ENCODE measurements at places on chromosomes 3 and 15.

GRCh38 chr3:48966876-48967361 is 23.1 kb upstream of the P4HTM start:
- DNase-seq, result peak; percentile 6

GRCh38 chr3:47441796-47442551 is 33.8 kb downstream of the SCAP start:
- DNase-seq, result no peak

GRCh38 chr3:158718490-158719170 is 13.6 kb downstream of the RARRES1 start:
- no peak for DNase-seq

- DNase-seq, result no peak
Measured at GRCh38 chr3:84755860-84756259, 202.9 kb upstream of the CADM2 start.

GRCh38 chr3:47288966-47289910 is 6.5 kb downstream of the KLHL18 start:
- no peak for DNase-seq

DNA sequence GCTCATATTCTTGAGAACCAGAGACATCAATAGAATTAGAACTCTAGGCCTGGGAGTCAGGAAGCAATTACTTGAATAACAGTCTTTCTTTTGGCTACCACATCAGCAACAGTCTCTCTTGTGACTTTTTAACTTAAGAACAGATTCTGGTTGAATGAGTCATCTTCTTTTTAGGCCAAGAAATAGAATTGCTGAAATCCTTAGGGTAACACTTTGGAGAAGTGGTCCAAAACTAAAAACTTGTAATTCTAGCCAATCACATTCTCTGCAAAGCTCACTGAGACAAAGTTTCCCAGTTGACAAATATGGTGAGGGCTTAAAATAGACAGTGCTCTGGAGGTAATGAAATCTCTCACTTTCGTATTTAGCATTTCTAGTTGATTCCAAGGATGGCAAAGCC is 238.0 kb downstream of the SHOX2 start:
- DNase-seq, result no peak

- DNase-seq, result no peak
Measured at GRCh38 chr3:58150810-58151199, 60.0 kb downstream of the DNASE1L3 start.

GRCh38 chr3:8278448-8278847 is 223.2 kb upstream of the LMCD1 start:
- DNase-seq, result no peak

- no peak for DNase-seq
Measured at GRCh38 chr15:78360367-78360801, 20.2 kb downstream of the CRABP1 start.

- DNase-seq, result peak; percentile 55
Measured at GRCh38 chr15:31128919-31129768, 27.6 kb upstream of the TRPM1 start.

GRCh38 chr15:100101426-100102089 is 240.2 kb downstream of the ADAMTS17 start:
- DNase-seq, result no peak

- no peak for DNase-seq
Measured at GRCh38 chr3:10173095-10173925, 8.6 kb downstream of the IRAK2 start.

DNA sequence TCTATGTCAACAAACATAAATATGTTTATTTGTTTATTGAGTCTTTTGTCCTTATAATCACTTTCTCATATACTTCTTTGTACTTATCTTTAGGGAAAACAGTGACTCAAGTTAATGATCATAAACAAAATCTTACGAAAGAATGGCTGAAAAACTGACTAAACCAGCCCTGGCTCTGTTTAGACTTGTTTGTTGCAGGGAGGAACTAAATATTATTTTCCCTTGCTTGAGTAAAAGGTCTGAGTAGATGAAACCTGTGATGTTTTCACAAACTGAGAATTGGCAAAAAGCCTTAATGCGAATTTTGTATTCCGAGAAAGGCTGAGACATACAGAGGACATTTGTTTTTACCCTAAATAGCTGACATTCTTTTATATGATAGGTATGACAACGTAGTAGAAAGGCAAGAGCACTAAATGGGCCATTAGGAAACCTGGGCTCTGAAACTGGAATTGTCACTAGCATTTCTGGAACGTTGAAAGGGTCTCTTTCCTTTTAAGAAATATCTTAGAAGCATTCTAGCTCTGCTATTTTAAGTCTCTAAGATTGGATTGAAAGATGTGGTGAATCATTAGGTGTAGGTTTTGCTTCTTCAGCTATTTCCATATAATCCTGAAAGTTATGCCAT is 18.2 kb upstream of the CLDN16 start:
- DNase-seq, result no peak

DNA sequence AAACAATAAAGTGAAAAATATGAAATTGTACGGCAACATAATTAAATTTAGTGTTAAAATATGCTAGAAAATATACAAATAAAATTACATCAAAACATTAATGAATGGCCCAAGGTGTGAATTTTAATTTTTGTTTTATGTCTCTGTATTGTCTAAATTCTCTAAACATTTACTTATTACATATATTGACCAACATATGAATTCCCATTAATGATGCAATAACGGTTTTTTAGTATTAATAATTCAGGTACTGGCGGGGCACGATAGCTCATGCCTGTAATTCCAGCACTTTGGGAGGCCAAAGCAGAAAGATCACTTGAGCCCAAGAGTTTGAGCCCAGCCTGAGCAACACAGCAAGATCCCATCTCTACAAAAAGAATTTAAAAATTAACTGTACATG is 20.6 kb upstream of the XRN1 start:
- DNase-seq, result no peak

DNA sequence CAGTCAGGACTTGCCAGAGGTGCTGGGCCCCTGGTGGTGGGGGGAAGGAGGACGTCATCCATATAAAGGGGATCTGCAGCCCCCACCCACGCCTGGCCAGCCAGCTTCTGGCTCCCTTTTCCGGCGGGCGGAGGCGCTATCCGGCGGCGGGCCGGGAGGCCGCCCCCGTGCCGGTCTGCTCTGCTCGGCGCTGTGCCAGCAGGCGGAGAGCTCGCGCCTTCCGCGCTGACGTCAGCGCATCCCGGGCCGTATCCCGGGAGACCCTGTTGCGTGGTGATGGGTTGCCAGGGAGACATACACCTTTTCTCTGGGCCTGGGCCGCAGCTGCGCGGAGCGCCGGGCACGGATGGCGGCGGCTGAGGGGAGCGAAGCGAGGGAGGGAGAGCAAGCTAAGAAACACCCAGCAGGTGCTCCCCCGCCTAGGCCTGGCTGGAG is 1.1 kb downstream of the FAM131A start:
- no peak for DNase-seq

- DNase-seq, result no peak
Measured at GRCh38 chr3:151316267-151316991, at the start of gene GPR87. TSS of gene GPR87 (minus strand) at chr3:151316820. CDS start at chr3:151300100, 16,720 bp downstream.

- DNase-seq, result no peak
Measured at GRCh38 chr15:34065941-34066340, 26.9 kb upstream of the AVEN start.

DNA sequence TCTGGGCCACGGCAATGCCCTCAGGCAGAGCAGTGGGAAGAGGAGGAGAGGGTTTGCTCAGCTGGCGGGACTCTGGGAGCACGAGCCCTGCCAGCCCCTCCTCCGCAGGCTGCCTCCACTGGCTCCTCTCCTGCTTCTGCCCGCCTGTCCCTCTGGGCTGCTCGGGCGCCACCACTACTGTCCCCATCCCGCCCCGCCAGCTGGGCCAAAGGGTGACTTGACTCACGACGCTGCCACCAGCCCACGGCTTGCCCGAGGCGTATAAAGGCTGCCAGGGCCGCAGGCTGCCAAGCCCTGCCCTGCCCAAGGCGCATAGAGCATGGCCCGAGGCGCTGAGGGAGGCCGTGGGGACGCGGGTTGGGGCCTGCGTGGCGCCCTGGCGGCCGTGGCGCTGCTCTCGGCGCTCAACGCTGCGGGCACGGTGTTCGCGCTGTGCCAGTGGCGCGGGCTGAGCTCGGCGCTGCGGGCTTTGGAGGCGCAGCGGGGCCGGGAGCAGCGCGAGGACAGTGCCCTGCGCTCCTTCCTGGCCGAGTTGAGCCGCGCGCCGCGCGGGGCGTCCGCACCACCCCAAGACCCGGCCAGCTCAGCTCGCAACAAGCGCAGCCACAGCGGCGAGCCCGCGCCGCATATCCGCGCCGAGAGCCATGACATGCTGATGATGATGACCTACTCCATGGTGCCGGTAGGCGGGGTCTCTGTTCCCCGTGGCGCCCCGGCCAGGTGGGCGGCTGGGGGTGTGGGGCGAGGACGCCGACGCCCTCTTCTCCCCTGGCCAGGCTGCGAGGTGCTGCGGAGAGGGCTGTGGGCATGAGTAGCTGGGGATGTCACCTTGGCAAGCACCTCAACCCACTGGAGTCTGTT is at the start of gene GLDN:
Gene GLDN (plus strand): TSS at position 290 of the 861 bp plus-strand sequence. CDS start 30 bp downstream, at position 320.
- DNase-seq, result no peak

GRCh38 chr3:191435981-191436380 is 25.0 kb upstream of the PYDC2 start:
- DNase-seq, result no peak

DNA sequence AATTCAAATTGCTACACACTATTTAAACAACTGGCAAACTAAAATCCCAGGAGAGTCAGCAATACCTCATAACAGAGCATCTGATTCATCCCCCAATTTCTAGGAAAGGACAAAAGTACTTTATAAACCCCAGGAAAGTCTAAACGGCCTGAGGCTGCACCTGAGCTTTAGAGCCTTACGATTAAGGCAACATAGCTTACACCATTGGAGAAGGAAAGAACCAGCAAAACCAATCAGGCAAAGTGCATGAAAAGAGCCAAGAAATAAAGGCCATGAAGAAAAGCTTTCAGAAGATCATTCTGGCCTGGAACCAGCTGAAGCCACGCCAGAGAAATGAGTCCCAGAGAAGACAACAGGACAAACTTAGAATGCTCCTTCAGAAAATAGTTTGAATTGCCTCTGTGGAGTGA is 48.1 kb downstream of the PTPN9 start:
- DNase-seq, result no peak

DNA sequence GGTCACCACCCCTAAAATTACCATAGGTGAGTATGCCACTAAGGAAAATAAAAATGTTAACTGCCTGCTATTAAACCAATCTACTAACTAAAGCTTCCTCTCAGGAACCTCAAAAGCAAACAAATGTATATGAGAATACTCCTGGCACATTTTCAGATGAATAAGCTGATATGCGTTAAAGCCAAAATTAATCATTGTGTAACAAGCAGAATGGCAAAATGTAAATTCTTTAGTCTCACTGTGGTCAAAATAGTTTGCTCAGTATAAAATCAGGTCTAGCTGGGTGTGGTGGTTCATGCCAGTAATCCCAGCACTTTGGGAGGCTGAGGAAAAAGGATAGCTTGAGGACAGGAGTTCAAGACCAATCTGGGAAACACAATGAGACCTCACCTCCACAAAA is 53.6 kb downstream of the SUMF1 start:
- no peak for DNase-seq

DNA sequence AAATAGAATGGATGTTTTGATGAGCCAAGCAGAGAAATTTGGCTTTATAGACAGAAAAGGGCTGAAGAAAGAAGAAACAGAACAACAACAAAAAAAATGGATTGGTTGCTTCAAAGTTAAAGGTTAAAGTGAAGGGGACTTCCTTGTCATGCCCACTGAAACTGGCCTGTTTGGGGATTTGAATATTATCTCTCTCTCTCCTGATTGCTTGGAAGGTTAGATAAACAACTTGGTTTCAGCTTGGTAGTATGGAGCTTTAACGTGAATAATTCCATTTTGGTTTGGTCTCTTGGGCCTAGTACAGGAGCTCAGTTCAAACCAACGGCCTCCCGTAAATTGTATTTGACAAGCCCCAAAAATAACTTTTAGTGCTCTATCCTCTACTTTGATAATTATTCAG is 70.8 kb upstream of the MBNL1 start:
- no peak for DNase-seq

DNA sequence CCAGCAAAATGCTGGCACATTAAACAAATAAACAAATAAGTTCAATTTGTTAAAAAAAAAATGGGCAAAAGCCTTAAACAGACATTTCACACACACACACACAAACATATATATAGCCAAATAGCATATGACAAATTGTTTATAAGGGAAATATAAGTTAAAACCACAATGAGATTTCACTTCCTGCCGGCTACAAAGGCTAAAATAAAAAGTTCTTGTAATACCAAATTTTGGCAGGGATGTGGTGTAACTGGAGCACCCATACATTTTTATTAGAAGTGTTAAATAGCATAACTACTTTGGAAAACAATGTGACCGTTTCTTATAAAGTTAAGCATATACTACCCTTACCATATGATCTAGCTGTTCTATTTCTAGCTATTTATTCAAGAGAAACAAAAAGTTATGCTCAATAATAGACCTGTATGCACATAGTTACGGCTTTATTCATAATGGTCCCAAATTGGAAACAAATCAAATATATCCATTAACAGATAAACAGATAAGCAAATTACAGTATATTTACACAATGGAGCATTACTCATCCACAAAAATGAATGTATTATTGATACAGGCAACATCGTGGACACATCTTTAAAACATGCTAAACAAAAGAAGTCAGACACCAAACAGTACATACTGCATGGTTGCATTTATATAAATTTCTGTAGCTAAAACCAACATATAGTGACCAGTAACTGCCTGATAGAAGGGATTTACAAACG is 93.9 kb downstream of the EOMES start:
- DNase-seq, result no peak

- no peak for DNase-seq
Measured at GRCh38 chr3:183151821-183152351, 10.6 kb downstream of the LAMP3 start.

GRCh38 chr15:78211189-78211921 is 23.0 kb downstream of the ACSBG1 start:
- DNase-seq, result no peak

DNA sequence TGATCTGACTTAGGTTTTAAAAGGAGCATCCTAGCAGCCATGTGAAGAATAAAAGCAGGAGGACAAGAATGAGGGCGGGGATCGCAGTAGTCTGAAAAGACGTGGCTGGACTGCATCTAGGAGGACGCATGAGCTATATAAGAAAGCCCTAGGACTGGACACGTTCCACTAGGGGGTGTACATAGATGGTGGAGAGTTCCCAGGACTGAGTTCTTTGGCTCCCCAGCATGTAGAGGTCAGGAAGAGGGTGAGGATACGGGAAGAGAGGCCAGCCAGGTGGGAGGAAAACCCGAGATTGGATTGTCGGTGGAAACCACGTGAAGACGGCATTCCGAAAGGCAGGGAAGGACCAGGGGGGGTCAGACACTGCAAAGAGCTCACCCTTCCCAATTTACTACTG is 64.2 kb upstream of the CFAP161 start:
- no peak for DNase-seq

GRCh38 chr3:194740859-194741491 is 55.3 kb downstream of the FAM43A start:
- DNase-seq, result no peak

DNA sequence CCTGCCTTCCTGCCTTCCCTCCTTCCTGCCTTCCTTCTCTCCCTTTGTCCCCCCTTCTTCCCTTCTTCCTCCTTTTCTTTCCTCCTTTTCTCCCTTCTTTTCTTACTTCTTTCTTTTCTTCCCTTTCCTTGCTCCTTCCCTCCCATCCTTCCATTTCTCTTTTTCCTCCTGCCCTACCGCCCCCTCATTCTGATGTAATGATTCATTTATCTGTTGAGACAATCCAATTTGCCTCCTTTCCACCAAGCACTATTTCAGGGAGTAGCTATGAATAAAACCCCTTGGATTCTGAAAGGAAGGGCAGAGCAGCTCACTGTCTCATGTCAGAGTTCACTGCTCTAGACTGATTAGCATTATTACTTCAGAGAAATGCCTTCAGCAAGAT is 462.6 kb downstream of the PDCD6IP start:
- DNase-seq, result no peak

GRCh38 chr3:113287111-113287802 is 75.9 kb downstream of the BOC start:
- DNase-seq, result no peak

GRCh38 chr3:3696345-3696744 is 102.9 kb upstream of the LRRN1 start:
- DNase-seq, result no peak
